Activated CD4-positive, alpha-beta T cell treated with anti-CD3 and anti-CD28 coated beads for 36 hours (primary cell): ENCODE measurements at places on chromosomes 2 and 18.

DNA sequence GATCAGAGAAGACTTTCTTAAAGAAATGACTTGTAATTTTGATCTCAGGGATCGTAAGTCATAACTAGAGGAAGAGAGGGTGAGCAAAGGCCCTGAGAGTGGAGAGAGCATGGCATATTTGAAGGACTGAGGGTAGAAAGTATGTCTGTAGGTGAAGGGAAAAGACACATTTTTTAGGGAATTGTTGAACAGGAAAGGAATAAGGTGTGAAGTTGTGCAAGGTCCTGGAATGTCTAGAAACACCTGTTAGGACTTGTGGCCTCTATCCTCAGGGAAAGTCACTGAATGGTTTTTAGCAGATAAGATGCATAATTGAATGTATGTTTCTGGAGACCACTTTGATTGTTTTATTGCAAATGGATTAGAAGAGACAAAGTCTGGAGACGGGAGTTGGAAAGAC is 62.5 kb upstream of the ACTR3 start:
- no peak for DNase-seq

GRCh38 chr2:205427112-205427511 is 255.2 kb upstream of the NRP2 start:
- DNase-seq, result no peak

DNA sequence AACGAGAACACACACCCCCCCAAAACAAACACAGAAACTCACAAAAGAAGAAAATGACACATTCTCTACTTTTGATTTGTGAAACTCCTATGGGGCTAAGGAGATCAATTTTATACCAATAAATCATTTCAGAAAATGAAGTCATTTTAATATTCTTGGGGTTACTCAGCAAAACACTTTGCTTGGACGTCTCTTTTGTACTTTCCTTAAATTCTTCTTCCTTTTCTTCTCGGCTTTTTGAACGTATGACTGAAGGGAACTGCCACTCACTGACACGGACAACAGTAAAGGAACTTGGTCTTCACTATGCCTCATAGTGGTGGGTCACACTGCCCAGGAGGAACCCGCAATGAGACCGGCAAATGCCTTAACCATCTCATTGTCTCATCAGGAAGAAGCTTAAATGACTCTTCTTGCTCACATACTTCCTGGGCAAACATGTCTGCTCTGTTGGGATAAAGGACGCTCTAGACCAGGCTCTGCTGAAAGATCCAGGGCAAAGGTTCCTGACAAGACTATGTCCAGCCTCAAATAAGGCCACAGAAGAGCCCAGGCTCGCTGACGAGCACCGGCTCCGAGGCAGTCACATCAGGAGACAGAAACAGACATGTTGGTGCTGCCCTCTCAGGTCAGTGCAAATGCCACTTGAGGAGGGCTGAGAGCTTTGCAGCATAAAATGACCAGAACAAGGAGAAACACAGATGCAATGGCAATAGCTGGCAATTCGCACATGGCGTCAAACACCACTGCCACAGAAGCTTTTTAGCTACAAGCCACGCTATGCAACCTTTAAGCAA is 205.5 kb downstream of the TGIF1 start:
- DNase-seq, result no peak

DNA sequence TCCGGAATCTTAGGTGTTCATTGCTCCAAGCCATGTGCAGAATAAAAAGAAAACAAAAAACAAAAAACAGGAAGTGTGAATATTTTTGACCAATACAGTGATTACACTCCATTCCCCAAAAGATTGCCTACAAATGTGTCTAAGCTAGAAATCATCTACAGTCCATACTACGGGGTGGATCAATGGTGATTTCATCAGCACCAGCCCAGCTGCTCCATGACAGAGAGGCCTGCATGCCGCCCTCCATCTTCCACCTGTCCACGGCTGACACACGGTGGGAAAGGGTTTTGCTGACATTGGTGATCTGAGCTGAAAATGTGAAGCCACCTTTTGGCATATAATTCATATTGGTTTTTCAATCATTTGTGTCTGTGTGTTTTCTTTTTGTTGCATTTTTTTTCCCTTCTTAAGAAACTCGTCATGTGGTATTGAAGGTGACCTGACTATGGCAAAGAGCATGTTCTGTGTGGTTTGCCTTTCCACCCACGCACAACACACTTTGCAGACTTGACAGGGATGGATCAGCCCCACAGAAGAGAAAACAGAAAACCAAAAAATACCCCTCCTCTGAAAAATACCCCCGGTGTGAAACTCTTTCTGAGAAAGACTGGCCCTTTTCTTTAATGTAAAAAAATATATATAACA is 533.1 kb downstream of the RNF144A start:
- DNase-seq, result peak; percentile 83

DNA sequence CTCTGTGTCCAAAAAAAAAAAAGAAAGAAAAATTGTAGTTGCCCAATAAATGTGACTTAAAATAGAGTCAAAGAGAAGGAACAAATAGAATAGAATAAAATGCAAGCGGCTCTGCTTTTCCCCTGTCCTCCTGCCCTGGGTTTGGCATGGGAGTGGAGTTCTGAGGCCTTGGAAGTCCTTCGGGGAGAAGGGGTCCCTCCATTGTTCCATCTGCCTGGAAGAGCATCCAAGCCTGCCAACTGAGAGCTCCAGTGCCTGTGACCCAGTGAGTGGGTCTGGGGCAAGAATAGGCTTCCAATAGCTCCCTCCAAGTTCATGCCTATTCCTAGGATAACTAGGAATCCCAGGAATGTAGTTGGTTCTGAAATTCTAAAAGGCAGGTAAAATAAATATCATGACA is 321.4 kb downstream of the MYCN start:
- DNase-seq, result no peak

GRCh38 chr2:184596819-184597411 is 1.4 kb upstream of the ZNF804A start:
- DNase-seq, result no peak

DNA sequence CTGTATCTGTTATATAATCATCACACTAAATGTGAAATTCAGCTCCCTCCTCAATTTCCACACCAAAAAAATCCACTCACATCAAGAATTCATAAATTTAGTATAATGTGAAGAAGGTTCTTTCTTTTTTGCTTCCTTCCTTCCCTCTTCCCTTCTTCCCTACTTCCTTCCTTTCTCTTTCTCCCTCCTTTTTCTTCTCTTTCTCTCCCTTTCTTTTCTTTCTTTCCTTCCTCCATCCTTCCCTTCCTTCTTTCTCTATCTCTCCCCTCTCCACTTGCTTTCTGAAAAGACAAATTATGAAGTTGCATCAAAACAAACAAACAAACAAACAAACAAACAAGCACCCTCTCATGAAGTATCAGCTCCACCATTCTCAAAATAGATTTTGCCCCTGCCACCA is 290.0 kb downstream of the PDE11A start:
- no peak for DNase-seq

- no peak for DNase-seq
Measured at GRCh38 chr2:224802407-224802806, 86.2 kb upstream of the CCDC195 start.

DNA sequence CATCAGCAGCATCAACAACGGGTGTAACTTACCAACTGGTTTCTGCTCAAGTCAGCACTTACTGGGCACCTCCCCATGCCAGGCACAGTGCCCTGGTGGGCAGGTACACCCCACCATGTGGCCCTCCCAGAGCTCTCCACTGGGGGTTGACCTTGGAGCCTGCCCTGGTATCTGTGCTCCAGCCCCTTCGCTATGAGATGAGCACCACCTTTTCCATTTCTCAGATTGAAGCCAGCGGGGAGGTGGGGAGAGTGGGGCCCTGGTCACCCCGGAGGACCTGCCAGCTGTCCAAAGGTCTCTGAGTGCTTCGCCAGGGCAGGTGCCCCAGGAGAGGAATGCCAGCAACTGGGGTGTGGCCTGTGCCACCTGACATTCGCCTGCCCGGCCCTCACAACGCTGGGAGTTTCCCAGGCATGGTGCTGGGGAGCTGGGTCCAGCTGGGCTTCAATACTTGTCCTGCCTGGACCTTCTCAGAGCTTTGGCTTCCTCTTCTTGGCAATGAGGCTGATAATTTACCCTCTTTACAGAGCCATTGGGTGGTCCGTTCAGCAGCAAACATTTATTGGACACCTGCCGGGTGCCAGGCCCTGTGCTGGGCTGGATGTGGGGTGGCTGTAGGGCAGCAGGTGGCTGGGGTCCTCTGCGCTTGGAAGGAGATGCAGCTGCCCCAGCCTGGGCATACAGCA is 5.9 kb upstream of the ZAP70 start:
- no peak for DNase-seq

GRCh38 chr2:218988650-218989049 is 3.7 kb upstream of the FEV start:
- DNase-seq, result no peak

GRCh38 chr2:120943403-120944034 is 207.9 kb downstream of the GLI2 start:
- DNase-seq, result no peak

- DNase-seq, result no peak
Measured at GRCh38 chr2:235833971-235834620, 334.1 kb downstream of the GBX2 start.

GRCh38 chr2:126921066-126921465 is 22.4 kb downstream of the TEX51 start:
- DNase-seq, result no peak

- no peak for DNase-seq
Measured at GRCh38 chr2:182330451-182331305, 96.2 kb downstream of the PDE1A start.

DNA sequence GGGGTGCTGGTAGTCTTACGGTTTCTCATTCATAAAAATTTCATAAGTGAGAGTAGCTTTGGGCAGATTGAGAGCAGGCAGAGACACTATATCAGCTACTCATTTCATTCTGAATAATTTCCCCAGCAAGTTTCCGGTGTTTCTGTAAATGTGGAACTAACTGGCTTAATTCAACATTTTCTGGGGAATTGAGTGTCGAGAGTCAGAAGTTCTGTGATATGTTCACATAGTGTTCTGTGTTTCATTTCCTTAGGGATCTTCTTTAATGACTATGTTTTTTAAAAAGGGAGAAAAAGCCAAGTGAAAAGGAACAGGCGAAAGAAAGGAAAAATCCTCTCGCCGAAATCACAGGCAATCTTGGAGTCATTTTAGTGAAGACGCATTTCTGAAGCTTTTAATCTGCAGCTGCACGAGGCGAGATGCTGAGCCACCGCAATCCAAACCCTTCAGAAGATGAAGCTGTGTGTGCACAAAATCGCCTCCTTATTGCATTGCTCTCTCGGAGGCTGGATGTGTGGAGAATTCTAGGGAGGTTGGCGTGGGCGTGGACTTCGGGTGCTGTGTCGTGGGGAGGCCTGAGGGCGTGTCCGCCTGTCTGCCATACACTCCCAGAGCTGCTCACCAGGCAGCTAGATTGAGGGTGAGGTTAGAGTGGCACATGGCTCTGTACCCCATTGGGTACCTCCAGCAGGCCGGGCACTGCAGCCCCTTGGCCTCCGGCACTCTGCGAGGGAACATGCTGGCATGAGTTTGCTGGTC is 38.4 kb upstream of the HDAC4 start:
- DNase-seq, result no peak

GRCh38 chr2:191280290-191280689 is 35.1 kb downstream of the MYO1B start:
- DNase-seq, result no peak

- no peak for DNase-seq
Measured at GRCh38 chr18:77066689-77067088, 65.9 kb downstream of the MBP start.

- DNase-seq, result no peak
Measured at GRCh38 chr2:168278424-168278888, 31.1 kb upstream of the STK39 start.

GRCh38 chr2:143284087-143284675 is 155.0 kb downstream of the ARHGAP15 start:
- peak; percentile 42 for DNase-seq

- no peak for DNase-seq
Measured at GRCh38 chr2:59150217-59150849, 909.2 kb upstream of the FANCL start.

GRCh38 chr2:99860720-99861375 is 281.5 kb downstream of the AFF3 start:
- DNase-seq, result no peak

DNA sequence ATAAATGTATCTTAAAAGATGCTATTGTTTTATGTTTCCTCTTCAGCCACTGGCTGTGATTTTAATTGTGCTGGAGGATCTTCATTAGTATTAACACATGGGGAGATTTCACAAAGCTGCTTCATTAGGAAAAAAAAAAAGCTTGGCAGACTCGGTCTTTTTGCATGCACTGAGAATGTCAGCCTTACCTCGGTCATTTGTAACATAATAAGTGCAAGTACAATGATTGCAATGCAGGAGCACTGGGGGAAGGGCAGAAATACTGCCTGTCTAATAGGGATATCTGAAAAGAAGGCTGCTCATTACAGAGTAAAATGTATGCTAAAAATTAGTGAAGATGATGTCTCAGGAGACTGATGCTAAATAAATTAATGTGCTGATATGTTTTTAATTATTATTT is 1.3 kb upstream of the BAZ2B start:
- no peak for DNase-seq

DNA sequence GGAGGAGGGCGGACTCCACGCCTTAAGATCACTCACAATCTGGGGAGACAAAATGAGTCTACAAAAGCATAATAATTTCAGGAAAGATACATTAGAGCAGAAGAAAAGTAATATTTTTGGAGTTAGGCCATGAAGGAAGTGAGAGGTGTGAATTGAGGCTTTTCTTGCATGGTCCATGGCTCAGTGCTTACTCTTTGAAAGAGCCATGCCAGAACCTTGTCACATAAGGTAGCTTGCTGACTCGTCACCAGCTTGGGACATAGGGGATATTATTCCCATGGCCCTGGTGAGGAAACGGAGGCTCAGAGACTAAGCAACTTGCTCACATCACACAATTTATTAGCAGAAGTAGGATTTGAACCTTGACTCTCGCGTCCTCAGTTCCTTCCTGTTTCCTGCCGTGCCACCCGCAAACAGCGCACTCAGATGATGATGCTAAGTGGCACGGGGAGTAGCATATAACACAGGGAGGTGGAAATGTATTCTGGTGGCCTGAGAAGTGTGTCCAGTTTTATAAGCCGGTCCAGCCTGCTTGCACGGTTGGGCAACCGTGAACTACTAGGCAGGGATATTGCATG is 312.2 kb upstream of the EPAS1 start:
- no peak for DNase-seq

- DNase-seq, result no peak
Measured at GRCh38 chr18:58639751-58640427, 11.0 kb upstream of the ALPK2 start.

GRCh38 chr2:132977812-132978529 is 308.0 kb upstream of the LYPD1 start:
- no peak for DNase-seq

DNA sequence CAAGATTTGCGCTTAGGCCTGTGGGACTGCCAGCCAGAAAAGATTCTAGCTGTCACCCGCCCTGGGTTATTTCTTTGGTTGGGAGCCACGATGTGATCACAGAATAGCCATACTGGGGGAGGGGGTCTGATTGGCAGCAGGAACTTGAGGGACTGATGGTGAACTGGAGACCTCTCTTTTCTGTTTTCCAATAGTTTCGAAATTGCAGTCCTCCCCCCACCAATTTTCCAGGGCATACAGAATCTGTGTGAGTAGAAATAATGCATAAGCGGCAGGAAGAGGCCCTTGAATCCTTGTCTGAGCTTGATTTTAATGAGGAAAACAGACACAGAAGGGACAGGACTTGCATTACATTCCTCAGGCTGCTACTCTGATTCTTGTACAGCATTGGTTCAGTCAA is 2.2 kb upstream of the POLR2D start:
- DNase-seq, result no peak

GRCh38 chr2:60710707-60711106 is 45.4 kb upstream of the PAPOLG start:
- DNase-seq, result no peak

GRCh38 chr2:208546107-208546506 is 139.5 kb downstream of the PTH2R start:
- DNase-seq, result no peak

- peak; percentile 52 for DNase-seq
Measured at GRCh38 chr2:68832233-68832869, 38.8 kb downstream of the BMP10 start.
